ENCODE measurements at places on chromosomes 7 and 10. TPM values are rescaled to one million over a fixed set of nuclear protein-coding genes. Genes with fewer than 3 reads are reported as not detected.

Gene C10orf53
- total RNA-seq = not detected

Gene WDFY4
- not detected for total RNA-seq

Gene PAX4
- total RNA-seq = not detected

Gene SLC39A12
- total RNA-seq = 0.67 TPM

Gene GIMAP4
- not detected for total RNA-seq
